NK-92 treated with Interleukin-12 subunit alpha and Interleukin-12 subunit beta, amount 100 ng/mL, for 24 hours (cell line): ENCODE measurements at places on chromosomes 1 and 21.

DNA sequence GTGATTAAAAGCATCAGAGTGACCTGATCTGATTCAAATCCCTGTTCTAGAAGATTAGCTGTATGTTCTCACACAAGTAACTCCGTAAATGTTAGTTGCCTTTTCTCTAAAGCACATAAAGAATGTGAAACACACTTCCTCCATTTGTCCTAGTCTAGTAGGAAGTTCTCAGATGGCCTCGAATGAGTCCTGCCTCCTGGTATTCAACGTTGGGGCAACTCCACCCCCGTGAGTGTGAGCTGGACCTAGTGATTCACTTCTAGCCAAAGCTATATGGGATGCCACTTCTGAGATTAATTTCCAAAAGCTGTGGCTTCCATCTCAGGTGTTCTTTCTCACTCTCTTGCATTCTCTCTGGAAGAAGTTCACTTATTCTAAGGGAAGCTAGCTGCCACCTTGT is 267.6 kb downstream of the GPATCH2 start:
- DNase-seq = no peak

- no peak for DNase-seq
Measured at GRCh38 chr1:43147625-43148327, 24.3 kb downstream of the EBNA1BP2 start.

GRCh38 chr1:29415861-29416260 is 179.5 kb downstream of the PTPRU start:
- no peak for DNase-seq

DNA sequence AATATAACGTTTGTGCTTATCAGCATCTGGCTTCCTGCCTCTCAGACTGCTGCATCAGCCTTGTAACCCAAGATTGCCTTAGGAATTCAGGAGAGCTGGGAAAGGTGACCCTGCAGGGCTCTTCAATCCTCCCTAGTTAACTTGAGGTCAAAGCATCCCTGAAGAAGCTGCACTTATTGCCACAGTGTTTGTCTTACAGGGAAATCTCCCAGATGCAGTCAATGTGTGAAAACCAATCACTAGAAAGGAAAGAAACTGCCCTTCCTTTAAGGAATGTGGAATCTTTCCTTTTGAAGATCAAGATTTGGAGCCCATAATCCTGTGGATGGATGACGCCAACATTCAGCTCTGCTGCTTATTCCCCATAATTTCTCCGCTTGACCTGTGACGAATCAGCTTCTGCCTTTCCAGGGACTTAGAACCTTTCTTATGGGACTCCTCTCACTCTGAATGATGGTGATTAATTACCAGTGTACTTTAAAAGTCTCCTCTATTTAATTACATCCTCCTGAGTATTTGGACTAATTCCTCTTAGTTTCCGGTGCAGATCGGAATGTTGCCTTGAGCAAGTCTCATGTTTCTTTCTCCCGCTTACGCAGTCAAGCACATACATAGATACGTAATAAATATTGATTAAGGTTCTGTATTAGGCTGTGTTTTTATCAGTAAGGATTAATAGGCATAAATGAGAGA is 14.4 kb downstream of the ADAMTS5 start:
- DNase-seq = no peak

- DNase-seq = peak; percentile 40
Measured at GRCh38 chr21:34800797-34801518, 132.2 kb downstream of the CLIC6 start.

- no peak for DNase-seq
Measured at GRCh38 chr1:2129256-2129943, 65.2 kb downstream of the FAAP20 start.

DNA sequence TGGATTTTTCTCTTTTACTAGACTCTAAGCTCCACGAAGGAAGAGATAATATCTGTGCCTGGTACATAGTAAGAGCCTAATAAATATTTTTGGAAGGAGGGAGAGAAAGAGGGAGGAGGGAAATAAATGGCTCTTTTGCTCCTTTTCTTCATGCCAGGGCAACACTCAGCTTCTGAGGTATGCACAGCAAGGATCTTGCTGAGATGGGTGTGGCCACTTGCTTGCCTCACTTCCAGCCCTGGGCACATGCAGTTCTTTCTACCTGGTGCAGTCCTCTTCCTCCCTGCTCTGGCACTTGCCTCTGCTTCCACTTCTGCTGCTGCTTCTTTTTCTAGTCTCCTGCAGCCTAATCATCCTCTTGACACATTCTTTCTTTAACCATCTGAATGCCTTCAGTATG is 148.1 kb downstream of the FGGY start:
- no peak for DNase-seq

- DNase-seq = no peak
Measured at GRCh38 chr1:91537281-91537986, 36.8 kb downstream of the CDC7 start.

DNA sequence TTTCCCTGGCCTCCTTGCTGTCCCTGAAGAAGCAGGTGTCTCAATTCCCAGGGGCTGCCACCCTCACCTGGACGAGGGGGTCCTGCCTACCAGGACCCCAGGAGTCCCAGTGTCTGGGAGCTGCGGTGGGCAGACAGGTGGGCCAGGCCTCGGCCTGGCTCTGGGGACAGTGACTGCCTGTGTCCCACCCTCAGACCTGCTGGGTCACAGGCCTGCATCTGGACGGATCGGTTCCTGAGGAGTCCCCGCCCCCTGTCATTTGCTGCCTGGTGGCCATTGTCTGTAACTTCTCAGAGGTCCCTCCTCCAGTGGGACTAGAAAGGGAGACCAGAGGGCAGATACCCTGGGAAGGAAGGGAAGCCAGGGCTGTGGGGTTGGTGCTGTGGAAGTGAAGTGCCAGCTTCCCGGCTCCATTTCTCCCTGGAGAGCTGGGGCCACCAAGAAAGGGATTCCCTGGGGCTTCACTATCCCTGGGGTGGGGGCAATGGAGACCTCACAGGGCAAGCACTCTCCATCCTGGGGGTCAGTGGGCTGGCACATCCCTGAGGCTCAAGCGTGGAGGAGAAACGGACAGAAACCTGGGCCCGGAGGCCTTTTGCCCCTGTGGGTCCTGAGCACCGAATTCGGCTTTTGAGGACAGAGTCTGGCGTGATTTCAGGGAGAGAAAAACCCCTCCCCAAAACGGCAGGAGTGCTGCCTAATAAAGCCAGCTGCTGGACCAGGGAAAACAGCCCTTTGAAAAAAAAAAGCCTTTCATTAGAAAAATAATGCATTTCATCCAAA is 157.3 kb downstream of the PEX14 start:
- DNase-seq = no peak

DNA sequence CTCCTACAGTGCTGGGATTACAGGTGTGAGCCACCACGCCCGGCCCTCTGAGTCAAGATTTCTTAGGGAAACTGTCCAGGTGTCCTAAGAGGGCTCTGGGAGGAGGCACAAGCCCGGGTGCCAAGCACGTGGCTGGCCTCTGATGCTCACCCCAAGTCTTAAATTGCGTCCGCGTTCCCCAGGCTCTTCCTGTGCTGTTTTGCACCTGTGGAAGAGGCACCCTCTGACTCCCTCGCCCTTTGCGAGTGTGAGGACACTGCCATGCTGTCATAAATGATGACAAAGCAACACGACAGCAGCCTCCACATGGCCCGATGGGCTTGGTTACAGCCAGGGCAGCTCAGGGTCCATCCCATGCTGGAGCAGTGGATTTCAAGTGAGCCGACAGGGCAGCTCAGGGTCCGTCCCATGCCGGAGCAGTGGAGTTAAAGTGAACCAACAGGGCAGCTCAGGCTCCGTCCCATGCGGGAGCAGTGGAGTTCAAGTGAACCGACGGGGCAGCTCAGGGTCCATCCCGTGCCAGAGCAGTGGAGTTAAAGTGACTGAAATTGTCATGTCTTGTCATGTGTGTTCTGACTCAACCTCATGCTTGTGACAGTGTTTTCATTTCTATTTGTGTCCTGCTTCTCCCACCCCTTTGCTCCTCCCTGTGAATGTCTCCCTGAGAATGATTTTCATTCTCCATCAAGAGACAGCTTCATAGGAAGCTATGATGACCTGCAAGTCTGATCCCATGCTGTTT is 33.9 kb downstream of the PCNT start:
- no peak for DNase-seq

DNA sequence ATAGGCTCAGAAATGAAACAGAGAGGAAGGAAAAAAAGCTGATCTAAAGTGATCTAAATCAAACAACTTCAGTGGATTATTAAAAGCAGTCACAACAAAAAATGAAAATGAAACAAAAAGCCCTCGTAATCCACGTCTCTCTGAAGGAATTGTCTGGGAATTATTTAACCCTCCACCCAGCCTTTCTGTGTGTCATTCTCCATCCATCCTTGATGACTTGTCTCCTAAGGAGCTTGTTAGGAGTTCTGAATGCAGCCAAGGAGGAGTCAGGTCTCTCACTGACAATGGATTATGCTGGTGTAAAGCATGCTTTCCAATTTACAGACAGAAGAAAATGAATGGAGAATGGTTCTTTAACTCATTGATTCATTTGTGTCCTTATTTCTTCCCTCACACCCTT is 359.3 kb upstream of the RUNX1 start:
- DNase-seq = no peak

DNA sequence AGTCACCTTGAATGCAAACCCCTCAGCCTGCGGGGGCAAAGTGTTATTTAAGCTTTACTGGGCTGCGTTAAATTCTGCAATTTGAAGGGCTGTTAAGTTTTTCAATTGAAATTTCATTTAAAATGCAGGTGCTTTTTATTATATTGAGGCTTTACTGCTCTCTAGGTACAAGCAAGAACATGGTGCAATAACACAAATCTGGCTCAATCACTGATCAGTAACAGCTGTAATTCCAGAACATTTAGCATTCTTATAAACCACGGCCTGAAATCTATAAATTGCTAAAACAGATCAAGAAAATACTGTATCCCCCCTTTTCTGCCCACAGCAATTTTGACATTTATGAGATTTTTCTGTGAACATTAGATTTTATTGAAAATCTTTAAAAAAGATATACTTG is 322.8 kb downstream of the KCTD3 start:
- no peak for DNase-seq

DNA sequence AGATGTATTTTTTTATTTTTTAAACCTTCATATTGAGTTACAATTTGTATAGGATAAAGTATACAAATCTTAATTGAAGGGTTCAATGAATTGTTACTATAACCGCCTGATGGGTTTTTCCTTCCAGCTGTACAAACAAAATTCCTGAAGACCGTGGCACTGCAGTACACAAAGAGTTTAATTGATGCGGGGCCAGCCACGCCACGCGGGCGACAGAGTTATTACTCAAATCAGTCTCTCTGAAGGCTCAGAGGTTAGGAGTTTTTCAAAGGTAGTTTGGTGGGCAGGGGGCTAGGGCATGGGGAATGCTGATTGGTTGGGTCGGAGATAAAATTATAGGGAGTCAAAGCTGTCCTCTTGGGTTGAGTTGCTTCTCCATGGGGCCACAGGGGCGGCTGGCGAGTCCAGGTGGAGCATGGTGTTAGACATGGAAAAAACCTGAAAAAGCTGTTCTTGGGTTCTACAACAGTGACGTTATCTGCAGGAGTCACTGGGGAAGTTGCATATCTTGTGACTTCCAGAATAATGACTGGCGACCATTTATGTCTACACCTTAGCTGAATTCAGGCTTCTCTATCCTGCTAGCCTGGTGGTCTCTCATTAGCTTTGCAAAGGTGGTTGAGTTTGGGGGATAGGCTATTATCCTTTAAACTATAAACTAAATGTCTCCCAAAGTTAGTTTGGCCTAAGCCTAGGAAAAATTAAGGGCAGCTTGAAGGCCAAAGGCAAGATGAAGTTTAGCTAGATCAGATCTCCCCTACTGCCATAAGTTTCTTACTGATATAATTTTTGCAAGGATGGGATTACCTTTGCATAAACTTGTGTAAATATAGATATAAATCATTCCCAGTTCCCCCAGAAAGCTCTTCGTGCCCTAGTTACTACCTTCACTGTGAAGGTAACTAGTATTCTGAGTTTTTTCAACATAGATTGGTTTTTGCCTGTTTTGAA is 13.0 kb upstream of the TMEM9 start:
- no peak for DNase-seq

GRCh38 chr1:36419569-36419968 is 21.9 kb upstream of the LSM10 start:
- DNase-seq = no peak

DNA sequence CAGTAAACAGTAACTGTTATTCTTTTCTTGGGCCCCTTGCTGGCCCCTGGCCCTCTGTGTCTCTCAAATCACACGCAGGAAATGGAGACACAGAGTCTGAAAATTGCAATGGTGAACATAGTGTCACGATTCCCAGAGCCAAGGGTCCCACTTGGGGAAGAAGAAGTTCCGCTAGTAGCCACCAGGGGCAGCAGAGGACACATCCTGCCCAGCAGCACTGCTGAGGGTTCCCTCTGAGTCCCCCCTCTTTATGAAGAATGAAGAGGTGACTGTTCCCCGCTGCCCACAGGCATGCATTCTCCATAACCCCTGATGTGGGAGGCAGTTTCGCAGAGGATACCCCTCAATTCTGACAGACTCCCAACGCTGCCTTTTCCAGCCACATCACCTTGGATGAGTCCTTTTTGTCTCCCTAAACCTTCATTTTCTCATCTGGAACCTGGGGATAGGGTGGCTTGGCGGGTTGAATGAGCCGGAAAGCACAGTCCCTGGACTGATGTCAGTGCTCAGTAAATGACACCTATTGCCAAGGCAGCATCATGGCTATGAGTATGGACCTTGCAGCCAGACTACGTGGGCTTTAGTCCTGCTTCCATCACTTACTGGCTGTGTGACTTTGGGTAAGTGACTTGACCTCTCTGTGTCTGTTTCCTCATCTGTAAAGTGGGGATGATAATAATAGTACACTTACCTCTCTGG is 238.0 kb upstream of the TMEM51 start:
- DNase-seq = peak; percentile 4

- no peak for DNase-seq
Measured at GRCh38 chr1:3858231-3858981, 1.1 kb downstream of the DFFB start.

DNA sequence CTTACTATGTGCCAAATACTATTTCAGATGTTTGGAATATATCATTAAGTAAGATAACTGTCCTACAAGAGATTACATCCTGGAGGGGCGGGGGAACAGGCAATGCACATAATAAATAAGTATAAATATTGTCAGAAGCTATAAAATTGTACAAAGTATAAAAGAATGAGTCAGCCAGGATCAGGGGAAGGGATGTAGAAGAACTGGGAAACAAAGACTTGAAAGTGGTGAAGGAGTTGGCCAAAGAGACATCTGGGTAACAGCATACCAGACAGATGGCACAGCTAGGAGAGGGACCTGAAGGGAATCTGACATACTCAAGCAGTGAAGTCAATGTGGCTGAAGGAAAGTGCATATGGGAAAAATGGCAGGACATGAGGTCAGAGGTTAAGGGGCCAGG is 53.9 kb downstream of the CYYR1 start:
- no peak for DNase-seq

- DNase-seq = peak; percentile 91
Measured at GRCh38 chr1:42816585-42817439, at the start of the genes ERMAP and SVBP. ERMAP (plus strand) TSS chr1:42817122; CDS start chr1:42830449, 13,327 bp downstream. SVBP (minus strand) TSS chr1:42817397; CDS start chr1:42816544, 853 bp downstream.

- no peak for DNase-seq
Measured at GRCh38 chr1:166822385-166822784, 16.9 kb upstream of the POGK start.
